ENCODE measurements at places on chromosomes 1 and 21.

- DNase-seq = peak; percentile 36
Observed at GRCh38 chr1:156750711-156751450, 594 bp downstream of the HDGF start.

GRCh38 chr1:33150522-33150921, 31.3 kb downstream of the TRIM62 start:
- DNase-seq = no peak

GRCh38 chr1:84571150-84571535, 3.1 kb downstream of the CTBS start:
- peak; percentile 42 for DNase-seq

DNA sequence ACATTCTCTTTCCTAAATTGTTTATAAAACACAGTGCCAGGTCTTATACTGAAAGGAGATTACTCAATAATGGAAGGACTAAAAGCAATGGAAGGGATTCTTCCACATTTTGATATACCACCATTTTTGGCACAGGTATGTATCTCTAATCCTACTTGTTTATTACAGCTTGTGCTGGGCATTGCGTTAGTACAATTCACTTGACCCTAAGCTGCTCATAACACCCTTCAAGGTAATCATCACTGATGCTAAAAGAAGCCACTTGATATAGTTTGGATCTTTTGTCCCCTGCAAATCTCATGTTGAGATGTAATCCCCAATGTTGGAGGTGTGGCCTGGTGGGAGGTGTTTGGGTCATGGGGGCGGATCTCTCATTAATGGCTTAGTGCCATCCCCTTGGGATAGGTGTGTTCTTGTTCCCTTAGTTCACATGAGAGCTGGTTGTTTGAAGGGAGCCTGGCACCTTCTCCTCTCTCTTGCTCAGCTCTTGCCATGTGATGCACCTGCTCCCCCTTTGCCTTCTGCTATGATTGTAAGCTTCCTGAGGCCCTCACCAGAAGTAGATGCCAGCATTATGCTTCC, 71.1 kb downstream of the NIBAN1 start:
- no peak for DNase-seq

GRCh38 chr1:15178571-15179484, 25.3 kb downstream of the TMEM51 start:
- DNase-seq = peak; percentile 91

- DNase-seq = no peak
Observed at GRCh38 chr1:85245891-85246290, 13.6 kb downstream of the C1orf52 start.

DNA sequence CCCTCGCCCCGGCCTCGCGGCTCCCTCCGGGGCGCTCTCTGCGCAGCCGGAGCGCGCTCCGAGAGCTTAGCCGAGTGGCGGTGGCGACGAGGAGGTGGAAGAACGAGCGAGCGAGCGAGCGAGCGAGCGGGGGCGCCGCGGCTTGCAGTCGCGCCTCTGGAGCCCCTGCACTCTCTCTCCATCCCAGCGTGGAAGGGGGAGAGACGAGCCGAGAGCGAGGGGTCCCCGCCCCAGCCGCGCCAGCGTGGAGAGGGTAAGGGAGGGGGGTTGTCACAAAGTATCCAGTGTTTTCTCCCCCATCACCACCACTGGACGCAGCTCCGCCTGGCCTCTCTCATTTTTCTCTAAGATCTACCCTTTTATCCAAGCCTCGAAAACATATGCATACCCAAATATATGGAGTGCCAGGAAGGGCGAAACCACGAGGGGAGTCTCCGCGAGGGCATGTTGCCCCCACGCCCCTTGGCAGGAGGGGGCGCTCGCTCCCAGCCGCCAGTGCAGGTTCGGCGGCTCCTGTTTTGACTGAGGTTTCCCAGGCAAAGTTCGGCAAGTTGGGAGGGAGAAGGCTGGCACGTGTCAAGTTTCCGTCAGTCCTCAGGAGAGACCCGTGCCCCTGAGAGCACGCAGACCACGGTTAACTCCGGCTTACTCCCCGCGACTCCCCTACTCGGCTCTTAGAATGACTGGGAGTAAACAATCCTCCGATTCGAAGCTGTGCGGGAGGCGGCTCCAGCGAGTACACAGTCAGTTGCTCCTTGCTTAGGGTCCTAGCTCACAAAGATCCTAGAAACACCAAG, 569 bp upstream of the DAB1 start:
- DNase-seq = peak; percentile 62

DNA sequence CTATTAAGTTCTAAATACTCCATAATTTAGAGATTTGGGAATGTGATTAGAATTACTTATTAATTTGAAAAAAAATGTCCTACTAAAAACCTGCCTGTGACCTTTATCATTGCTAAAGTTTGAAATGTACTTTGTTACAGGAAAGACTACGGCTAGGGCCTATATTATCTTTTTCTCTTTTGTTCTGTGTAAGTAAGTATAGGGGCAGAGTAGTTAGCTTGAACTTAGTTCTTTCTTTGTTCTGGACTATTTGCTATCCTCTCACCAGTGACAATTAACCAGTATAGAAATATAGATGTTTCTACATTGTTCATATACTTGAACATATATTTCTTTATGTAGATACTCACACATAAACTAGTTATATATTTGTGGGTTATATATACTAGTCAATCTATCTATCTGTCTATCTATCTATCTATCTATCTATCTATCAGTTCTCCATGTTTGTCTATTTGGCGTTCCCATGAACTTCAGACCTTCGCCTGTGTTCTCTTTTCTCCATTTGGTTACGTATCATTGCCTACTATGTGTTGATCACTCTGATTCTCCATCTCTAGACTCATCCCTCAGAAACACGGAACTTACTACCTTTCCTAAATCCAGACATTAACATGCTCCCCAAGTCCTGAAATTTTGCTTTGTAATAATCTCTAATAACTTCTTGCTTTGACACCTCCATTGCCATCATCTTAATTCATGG, 3.3 kb downstream of the PTPRC start:
- no peak for DNase-seq

DNA sequence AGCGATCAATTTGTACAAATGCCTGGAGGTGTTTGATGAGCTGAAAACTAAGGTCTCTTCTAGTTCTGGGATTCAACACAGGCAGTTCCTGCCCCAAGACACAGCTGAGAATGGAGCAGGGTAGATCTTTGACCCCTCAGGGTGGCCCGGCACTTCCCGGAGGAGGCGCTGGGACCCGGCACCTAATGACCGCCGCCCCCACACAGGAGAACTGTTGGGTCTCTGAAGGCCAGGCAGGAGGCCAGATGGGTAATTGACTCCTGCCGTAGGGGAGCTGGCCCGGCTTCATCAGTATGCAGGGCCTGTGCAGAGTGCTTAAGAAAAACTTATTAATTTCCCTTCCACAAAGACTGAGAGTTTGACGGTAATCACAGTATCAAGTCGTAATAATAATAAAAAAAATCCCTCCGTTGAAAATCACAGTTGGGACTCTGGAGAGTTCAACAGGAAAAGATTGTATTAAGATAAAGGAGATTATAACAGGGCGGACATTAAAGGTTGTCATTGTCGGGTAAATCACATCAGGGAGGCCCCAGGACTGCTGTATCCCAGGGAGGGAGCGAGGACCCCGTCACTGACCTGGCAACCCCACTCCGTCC, 51.7 kb downstream of the UBIAD1 start:
- DNase-seq = no peak

- peak; percentile 6 for DNase-seq
Observed at GRCh38 chr1:92538413-92539061, 51.8 kb upstream of the GFI1 start.

DNA sequence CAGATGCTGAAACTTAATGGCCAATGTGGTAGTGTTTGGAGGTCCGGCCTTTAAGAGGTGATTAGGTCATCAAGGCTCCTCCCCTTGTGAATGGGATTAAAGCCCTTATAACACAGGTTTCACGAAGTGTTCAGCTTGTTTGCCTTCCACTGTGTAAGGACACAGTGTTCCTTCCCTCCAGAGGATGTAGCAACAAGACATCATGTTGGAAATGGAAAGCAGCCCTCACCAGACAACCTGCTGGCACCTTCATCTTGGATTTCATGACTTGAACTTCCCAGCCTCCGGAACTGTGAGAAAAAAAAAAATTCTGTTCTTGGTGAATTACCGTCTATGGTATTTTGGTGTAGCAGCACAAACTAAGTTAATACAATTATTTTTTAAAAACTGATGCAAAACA, 613.8 kb downstream of the KIF26B start:
- DNase-seq = no peak

GRCh38 chr1:54215523-54215922, 15.6 kb downstream of the MRPL37 start:
- no peak for DNase-seq

DNA sequence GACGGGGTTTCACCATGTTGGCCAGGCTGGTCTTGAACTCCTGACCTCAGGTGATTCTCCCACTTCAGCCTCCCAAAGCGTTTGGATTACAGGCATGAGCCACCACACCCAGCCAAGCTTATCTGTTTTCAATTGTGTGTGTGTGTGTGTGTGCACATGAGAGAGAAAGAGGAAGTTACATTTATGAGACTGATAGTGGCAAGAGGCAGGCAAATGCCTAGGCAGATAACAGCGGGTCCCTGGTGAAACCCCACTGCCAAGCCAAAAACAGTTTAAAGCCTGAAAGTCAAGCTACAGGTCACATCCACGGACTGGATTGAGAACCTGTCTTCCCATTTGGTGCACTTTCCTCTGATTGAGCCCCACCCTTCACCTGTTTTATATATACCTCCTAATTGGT, 35.1 kb upstream of the IFNGR2 start:
- DNase-seq = no peak
